ENCODE measurements at places on chromosomes 3 and 15. TPM values are rescaled to one million over a fixed set of nuclear protein-coding genes. Genes with fewer than 3 reads are reported as not detected.

The GREM1 gene
- 26.2 TPM for polyA plus RNA-seq

GRCh38 chr3:45992133-45992729 is 3.4 kb downstream of the FYCO1 start:
- no peak overlapping the region for H3K4me3 ChIP-seq
- no peaks in the 10 kb centered on the region for H3K36me3 ChIP-seq
- H3K4me1 ChIP-seq, result peaks cover 14% of the 10 kb centered on the region
- DNase-seq, result no peak
- H3K27me3 ChIP-seq, result no peaks in the 10 kb centered on the region

GRCh38 chr3:66582721-66583423 is 82.0 kb upstream of the LRIG1 start:
- no peak overlapping the region for H3K4me3 ChIP-seq
- DNase-seq, result no peak
- H3K36me3 ChIP-seq, result no peaks in the 10 kb centered on the region
- no peak overlapping the region for H3K27ac ChIP-seq
- H3K4me1 ChIP-seq, result peaks cover 2% of the 10 kb centered on the region

DNA sequence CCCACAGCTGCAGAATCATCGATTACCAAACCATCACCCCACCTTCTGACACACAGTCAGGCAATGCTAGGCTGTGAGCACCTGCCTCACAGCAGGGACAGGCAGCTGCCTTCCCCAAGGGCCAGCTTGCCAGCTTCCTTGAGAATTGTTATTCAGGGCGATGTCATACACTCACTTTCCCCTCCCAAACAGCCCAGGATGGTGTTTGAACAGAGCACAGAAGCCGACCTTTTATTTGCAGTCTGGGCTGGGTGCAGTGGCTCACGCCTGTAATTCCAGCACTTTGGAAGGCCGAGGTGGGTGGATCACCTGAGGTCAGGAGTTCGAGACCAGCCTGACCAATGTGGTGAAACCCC is 84.5 kb upstream of the HERC1 start:
- H3K36me3 ChIP-seq, result peaks cover under 1% of the 10 kb centered on the region
- no peak overlapping the region for H3K4me3 ChIP-seq
- no peaks in the 10 kb centered on the region for H3K27me3 ChIP-seq

The GRK7 gene
- not detected for polyA plus RNA-seq

DNA sequence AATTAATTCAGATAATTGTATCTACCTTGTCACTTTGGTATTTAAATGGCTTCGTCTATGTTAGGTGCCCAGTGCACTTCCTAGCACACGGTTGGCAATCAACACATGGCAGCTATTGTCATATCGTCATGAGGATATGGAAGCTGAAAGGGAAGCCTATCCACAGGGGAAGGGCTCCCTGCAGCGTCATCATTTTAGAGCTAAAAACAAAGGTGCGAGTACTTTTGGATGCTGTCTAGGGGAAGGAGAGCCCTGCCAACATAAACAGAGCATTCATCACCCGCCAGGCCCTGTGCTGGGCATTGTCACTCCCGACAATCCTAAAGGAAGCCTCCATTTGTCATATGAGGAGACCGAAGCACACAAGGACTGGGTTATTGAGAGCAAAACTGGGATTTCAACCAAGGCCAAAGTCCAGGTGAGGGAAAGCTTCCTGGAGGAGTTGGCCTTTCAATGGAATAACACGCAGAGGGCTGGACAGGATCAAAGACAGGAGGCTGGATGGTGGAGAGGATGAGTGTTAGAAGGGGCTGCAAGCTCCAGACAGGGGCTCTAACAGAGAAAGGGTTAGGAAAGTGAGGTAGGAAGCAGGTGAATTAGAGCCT is 8.0 kb upstream of the PARL start:
- peak; percentile 31 for DNase-seq
- H3K4me1 ChIP-seq, result peaks cover 7% of the 10 kb centered on the region
- H3K27me3 ChIP-seq, result peaks cover 8% of the 10 kb centered on the region
- no peak overlapping the region for H3K4me3 ChIP-seq
- H3K27ac ChIP-seq, result no peak overlapping the region
- no peaks in the 10 kb centered on the region for H3K36me3 ChIP-seq

The ACTRT3 gene
- 12.8 TPM for polyA plus RNA-seq

DNA sequence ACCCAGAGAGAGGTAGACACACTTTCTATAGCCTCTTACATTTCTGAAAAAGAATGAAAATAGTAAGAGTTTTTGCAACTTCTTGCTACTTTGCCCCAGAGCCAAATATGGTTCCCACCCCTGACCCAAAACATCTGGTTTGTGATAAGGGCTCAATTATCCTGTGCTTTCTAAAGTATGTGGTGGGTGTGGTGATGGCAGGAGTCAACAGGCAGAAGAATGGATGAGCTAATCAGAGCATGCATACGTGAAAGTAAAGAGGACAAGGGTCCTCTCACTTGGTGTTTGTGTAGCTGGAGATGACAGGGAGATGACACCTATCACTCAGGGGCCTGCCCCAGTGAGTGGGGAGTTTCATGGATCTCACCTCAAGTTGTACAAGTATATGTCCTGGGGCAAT is 19.1 kb downstream of the KBTBD8 start:
- no peaks in the 10 kb centered on the region for H3K27me3 ChIP-seq
- H3K4me1 ChIP-seq, result peaks cover 5% of the 10 kb centered on the region
- no peak overlapping the region for H3K27ac ChIP-seq
- no peak overlapping the region for H3K4me3 ChIP-seq
- DNase-seq, result peak; percentile 48

DNA sequence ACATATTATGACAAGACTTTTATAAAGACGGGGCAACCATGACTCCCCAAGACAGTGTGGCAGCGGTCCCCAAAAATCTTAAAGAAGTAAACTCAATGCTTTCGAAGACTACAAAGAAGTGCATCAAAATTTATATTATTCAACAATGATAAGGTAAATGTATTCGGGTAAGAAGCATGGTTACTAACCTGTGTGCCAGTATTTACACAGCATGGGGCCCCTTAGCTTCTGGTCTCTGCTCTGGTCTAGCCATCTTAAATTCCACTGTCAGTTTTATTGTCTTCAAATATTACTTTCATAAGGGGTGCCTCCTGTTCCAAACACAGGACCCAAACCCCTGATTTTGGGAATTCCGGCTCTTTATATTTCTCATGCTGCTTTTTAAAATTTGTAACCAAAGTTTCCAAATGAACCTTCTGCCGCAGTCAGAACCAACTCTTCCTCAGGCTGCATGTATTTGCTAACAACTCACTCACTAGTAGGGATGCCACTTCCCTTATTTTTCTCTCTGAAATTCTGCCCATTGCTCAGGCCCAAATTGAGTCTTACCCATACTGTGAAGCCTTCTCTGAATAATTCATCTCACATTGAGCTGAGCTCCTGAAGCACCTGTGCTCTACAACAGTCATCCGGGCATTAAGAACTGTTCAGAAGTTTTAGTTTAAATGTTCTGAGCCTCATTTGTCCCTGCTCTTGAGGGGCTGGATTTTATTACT is 1.2 kb downstream of the TTC23 start:
- no peaks in the 10 kb centered on the region for H3K27me3 ChIP-seq
- DNase-seq, result peak; percentile 36
- no peaks in the 10 kb centered on the region for H3K36me3 ChIP-seq
- peak overlapping the region; percentile 54 for H3K4me3 ChIP-seq
- peak overlapping the region; percentile 85 for H3K27ac ChIP-seq

The MLF1 gene
- polyA plus RNA-seq, result 12.5 TPM

DNA sequence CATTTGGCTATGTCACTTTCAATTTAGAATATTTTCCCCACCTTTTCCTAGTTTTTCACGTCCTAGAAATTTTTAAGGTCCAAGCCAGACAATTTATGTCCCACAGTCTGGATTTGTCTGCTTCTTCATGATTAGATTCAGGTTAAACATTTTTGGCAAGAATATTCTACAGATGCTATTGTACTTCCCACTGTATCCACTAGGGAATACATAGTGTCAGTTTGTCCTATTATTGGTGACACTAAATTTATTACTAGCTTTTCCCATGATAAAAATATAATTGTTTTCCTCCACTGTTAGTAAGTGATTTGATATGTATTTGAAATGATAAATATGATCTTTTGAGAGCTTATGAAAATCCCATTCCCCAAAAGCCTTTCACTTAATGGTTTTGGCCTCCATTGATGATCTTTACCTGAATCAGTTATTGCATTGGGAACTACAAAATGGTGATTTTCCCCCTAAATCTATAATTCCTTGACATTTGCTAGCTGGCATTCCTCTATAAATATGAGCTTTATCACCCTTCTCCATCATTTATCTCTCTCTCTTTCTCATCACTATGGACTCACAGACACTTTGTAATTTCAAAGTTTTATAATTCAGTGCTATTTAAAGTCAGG is 8.3 kb downstream of the ARL14 start:
- H3K4me3 ChIP-seq, result no peak overlapping the region
- DNase-seq, result no peak
- no peaks in the 10 kb centered on the region for H3K27me3 ChIP-seq
- no peaks in the 10 kb centered on the region for H3K36me3 ChIP-seq

The CFAP92 gene
- 0.78 TPM for polyA plus RNA-seq

DNA sequence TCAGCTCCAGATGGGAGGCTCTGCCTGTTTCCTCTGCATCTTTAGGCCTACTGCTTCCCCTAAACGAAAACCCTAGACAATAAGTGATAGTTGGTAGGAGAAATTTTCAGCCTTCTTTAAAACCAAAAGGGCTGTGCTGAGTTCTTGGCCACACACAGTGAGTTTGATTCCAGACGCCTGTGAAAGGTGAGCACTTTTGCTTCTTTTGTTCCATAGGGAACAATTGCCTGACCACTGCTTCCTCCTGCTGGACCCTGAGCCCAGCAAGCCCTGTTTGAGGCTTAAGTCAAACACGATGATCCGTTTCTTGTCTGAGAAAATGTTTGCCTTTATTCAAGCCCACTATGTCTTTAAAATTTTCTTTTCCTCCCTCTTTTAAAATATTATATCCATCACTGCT is 493.9 kb downstream of the ZIC1 start:
- no peak overlapping the region for H3K4me3 ChIP-seq
- H3K4me1 ChIP-seq, result no peaks in the 10 kb centered on the region
- H3K36me3 ChIP-seq, result no peaks in the 10 kb centered on the region
- no peak for DNase-seq
- H3K27ac ChIP-seq, result no peak overlapping the region
- no peaks in the 10 kb centered on the region for H3K27me3 ChIP-seq

- H3K36me3 ChIP-seq, result no peaks in the 10 kb centered on the region
- no peak overlapping the region for H3K4me3 ChIP-seq
- peaks cover 4% of the 10 kb centered on the region for H3K4me1 ChIP-seq
- no peak overlapping the region for H3K27ac ChIP-seq
- DNase-seq, result no peak
These were observed 22.6 kb upstream of the SLC6A6 start for GRCh38 chr3:14379843-14380242.

The CDC25A gene
- 5.3 TPM for polyA plus RNA-seq

The SMCO1 gene
- polyA plus RNA-seq, result not detected
